ENCODE measurements at places on chromosomes 1 and 21.
A peak's percentile ranks its signal among the peaks of the same experiment; 100 is the strongest.

- DNase-seq: no peak
Observed at GRCh38 chr1:231705806-231706760, 79.5 kb downstream of the DISC1 start.

GRCh38 chr1:205480349-205480985, 24.0 kb upstream of the CDK18 start:
- no peak for DNase-seq

GRCh38 chr1:117295001-117295400, 72.2 kb upstream of the MAN1A2 start:
- DNase-seq: no peak

DNA sequence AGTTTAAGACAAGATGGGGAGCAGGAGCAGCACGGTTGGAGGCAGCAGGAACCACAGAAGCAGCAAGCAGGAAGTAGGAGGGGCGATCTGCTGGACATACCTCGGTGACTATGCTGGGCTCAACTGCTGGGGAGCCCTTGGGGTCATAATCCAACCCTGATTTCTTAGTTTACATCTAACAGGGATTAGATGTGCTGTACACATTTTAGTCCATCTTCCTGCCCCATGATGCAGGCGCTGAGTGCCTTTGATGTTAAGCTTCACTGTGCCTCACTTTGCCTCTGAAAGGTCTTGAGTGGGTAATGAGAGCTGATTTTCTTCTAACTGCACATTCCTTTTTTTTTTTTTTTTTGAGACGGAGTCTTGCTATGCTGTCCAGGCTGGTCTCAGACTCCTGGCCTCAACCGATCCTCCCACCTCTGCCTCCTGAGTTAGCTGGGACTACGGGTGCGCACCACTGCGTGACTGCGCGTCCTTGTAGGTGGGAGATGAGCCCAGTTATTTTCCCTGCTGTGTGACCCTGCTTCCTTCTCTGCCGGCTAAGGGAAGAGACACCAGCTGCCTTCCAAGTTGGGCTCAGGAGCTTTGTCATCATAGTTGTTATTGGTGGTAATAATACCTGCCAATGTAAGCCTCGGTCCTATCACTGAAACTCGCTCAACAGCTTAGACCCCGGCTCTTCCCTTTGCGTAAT, 1.1 kb upstream of the RCAN3 start:
- DNase-seq: no peak

- no peak for DNase-seq
Observed at GRCh38 chr1:81325397-81325796, 475.3 kb upstream of the ADGRL2 start.

DNA sequence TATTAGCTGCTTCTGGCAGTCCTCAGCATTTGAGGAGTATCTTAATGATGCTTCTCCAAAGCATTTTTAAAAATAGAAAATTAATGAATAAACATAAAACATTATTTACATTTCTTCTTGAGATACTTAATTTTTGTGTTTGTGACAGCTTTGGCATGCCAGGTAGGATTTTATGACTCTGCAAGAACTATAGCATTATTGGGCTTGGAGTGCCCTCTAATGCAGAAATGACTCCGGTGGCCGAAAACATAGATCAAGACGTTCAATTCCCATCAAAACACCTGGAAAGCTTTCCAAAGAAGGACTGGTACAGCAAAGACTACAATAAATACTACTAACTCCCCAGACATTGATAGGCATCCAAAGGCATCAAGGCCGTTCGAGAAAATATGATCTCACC, 366.4 kb upstream of the CXADR start:
- DNase-seq: no peak

GRCh38 chr1:61318319-61319125, 236.2 kb downstream of the NFIA start:
- DNase-seq: no peak

DNA sequence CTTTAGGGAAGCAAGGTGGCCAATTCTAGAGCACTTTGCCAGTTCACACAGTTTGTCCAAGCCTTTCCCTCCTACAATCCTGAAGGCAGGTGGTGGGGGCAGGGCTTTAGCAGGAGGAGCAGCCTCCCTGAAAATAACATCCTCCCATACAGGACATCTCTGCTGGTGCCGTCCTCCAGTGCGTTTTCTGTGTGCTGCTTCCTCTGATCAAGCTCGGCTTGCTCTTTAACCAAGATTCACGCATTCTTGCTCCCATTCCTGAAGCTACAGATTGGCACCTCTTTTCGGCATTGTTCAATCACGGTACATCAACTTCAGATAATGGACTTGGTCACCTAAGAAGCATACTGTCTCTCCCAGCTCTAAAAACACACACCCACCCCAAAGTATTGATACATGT, 7.5 kb upstream of the DPT start:
- DNase-seq: no peak

- DNase-seq: no peak
Observed at GRCh38 chr1:47682198-47682597, 244.4 kb downstream of the FOXD2 start.

- DNase-seq: peak; percentile 98
Observed at GRCh38 chr1:113928941-113929749, at the start of gene HIPK1. TSS of gene HIPK1 (plus strand) at chr1:113929324.

GRCh38 chr1:63975481-63975880, 201.7 kb downstream of the ROR1 start:
- no peak for DNase-seq

- DNase-seq: no peak
Observed at GRCh38 chr21:14585122-14585521, 39.0 kb upstream of the SAMSN1 start.

- no peak for DNase-seq
Observed at GRCh38 chr21:39087238-39088030, 95.8 kb downstream of the PSMG1 start.

DNA sequence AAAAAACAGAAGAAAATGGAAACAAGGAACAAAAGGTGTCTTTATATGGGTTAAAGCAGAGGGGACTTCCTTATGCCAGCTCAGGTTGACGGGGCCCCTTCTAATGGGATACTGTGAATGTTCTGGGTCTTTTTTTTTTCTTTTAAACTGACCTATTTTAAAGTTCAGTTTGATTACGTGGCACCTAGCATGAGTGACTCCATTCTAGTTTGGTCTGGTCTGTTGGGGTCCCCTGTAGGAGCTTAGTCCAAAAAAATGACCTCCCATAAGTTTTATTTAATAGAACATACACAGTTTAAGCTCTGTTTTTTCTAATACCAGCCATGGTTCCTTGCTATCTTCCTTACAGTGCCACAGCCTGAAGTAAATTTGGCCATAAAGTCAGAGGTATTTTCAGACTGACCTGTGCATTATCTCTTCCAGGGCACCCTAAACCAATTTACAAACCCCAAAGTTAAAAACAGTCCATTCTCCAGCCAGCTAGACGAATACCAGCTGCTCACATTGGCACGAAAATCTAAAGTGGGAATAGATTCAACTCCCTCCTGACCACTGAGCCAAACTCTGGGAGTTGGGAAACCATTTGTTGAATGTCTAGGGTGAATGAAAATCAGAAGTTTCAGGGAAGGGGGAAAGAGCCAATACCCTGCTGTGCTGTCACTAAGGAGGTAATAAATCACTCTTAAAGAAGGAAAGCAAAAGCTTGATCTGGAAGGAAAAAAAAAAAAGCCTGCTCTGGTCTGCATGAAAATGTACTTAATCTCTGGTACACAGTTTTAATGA, 42.4 kb downstream of the AKNAD1 start:
- no peak for DNase-seq

- no peak for DNase-seq
Observed at GRCh38 chr1:116712510-116712909, 41.7 kb upstream of the CD2 start.

DNA sequence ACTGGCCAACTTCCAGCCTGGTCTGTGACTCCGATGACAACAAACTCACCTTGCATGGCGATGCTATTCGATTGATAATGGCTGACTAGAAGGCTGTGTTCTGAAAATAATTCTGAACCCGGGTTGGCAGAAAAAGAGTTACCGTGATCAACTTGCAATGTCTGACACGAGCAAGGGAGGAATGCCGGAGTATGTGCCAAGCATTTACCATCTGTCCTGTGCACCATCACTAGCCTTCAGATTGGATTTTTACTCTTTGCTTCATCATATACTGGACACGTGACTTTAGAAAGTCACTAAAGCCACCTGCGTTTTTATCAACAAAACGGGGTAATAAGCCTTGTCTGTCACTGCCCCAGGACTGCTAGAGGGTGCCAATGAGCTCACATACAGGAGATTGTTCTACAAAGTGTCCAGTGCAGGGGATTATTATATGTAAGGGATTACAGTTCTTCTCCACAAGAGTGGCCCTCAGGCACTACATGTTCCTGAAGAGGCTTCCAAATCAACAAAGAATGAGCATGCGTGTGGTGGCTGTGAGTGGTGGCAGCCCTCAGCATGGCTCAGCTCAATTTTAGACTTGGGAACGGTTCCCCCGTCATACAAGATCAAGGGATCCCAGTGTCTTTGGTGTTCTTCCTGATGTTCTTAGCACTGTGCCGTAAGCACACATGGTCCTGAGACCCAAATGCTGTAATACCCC, 35.8 kb downstream of the SSBP3 start:
- no peak for DNase-seq

DNA sequence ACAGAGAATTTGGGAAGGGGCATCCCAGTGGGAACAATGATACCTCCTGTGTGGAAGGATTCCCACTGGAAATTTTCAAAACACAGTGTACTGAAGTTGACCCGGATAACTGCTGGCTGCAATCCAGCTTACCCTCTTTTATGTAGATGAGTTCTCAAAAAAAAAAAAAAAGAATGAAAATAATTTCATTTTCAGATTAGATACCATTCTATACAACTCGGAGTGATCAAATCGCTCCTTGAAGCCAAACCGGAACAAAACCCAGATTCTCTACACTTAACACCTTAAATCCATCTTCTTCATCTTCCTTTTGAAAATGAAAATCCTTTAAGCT, 69.1 kb downstream of the KAZN start:
- no peak for DNase-seq

DNA sequence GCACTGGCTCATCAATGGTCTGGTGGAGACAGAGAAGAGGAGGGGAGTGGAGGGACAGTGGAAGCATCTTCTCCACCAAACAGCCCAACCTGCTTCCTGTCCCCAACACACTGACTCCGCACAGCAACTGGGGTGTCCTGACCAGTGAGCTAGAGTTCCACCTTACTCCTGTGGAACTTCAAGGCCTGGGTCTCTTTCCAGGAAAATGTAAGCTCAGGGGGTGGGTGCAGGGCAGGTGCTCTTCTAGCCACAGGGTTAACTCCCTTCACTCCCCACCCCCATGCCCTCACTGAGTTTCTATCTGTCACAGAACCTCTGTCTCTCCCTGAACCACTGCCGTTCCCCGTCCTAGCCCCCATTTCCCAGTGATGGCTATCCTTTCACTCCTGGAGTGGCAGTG, 876 bp downstream of the MOB3C start:
- DNase-seq: no peak

DNA sequence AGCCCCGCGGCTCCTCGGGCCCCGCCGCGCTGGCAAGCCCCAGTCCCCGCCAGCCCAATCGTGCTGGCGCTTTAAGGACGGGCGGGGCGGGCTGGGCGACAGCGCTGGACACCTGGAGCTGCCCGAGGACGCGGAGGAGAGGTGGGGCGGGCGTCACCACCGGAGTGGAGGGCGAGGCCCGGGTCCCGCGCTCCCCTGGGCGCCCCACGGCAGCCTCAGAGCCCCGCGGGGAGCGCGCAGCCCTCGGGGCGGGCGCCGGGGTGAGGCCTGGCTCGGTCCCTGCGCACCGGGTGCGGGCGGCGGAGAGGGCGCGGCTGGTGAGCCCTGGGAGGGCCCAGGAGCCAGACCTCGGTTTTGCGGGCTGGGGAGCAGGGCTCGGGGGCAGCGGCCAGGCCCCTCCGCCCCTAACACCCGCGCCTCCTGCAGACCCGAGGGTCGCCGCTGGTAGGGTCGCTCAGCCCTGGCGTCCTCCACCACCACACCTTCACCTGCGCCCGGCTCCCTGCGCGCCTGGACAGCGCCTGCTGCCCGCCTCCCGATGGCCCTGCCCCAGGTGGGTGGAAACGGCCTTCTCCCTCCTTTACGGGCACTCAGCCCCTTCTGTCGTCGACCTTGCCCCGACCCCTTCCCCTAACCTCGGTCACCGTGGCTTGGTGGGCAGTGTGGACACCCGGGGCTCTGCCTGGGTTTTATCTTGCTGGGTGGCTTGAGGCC, at the start of gene TMEM61:
TMEM61 (plus strand) TSS at position 101 of the 714 bp plus-strand sequence; CDS start at position 539, 438 bp downstream.
- no peak for DNase-seq
